ENCODE measurements at places on chromosomes 6 and 20. TPM values are rescaled to one million over a fixed set of nuclear protein-coding genes. Genes with fewer than 3 reads are reported as not detected.

DNA sequence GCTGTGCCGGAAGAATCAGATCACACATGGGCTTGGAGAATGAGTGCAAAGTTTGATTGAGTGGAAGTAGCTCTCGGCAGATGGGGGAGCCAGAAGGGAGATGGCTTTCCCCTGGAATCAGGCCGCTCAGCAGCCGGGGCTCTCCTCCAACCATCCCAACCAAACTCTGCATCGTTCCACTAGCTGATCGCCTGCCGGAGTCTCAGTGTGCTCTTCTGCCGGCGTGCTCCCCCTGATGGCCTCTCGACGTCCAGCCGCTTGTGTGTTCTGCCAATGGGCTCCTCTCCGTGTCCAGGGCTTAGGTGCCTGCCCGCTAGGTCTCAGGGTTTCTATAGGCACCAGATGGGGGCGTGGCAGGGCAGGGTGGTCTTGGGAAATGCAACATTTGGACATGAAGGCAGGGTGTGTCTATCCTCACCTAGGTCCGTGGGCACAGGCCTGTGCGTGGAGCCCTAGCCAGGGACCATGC is 4.9 kb upstream of the BIRC7 start:
- H3K27ac ChIP-seq = no peak overlapping the region
- DNase-seq = no peak
- no peaks in the 10 kb centered on the region for H3K36me3 ChIP-seq
- H3K4me1 ChIP-seq = no peaks in the 10 kb centered on the region
- H3K4me3 ChIP-seq = no peak overlapping the region
- H3K27me3 ChIP-seq = peaks cover 3% of the 10 kb centered on the region

DNA sequence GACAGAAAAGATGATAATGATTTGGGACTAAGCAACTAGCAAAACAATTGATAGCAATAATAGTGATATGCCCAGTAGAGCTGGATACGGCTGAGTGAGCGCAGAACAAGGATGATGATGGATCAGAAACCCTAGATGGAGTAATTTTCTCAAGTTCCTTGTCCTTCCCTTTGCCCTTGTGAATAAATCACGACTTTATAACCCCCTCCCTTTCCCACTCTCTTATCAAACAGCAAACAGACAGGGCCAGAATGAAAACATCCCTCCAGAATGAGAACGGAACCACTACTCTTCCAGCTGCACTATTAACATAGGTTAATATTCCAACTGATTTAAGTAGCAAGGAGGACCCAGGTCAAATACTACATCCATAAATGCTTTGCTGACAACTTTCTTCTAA is 1.3 kb upstream of the MTFR2 start:
- H3K36me3 ChIP-seq = peaks cover 4% of the 10 kb centered on the region
- DNase-seq = no peak
- no peak overlapping the region for H3K27ac ChIP-seq

- DNase-seq = peak; percentile 87
- no peaks in the 10 kb centered on the region for H3K4me1 ChIP-seq
- peak overlapping the region; percentile 98 for H3K27ac ChIP-seq
- no peaks in the 10 kb centered on the region for H3K36me3 ChIP-seq
- H3K4me3 ChIP-seq = peak overlapping the region; percentile 64
- H3K27me3 ChIP-seq = no peaks in the 10 kb centered on the region
These were observed 2.1 kb downstream of the SOX12 start for GRCh38 chr20:327186-328026.

DNA sequence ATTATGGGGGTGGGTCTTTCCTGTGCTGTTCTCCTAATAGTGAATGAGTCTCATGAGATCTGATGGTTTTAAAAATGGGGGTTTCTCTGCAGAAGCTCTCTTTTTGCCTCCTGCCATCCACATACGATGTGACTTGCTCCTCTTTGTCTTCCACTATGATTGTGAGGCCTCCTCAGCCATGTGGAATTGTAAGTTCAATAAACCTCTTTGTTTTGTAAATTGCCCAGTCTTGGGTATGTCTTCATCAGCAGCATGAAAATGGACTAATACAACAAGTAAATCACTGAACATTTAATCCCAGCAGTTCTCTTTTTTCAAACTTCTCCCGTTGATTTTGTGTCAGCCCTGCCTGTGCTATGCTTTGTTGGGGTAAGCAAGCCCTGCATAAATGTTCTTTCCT is 95.2 kb downstream of the FAM217A start:
- no peaks in the 10 kb centered on the region for H3K4me1 ChIP-seq
- no peak overlapping the region for H3K27ac ChIP-seq
- H3K27me3 ChIP-seq = no peaks in the 10 kb centered on the region
- H3K36me3 ChIP-seq = no peaks in the 10 kb centered on the region

GRCh38 chr6:139539852-139540251 is 165.4 kb upstream of the CITED2 start:
- H3K27ac ChIP-seq = peak overlapping the region; percentile 68
- H3K4me3 ChIP-seq = no peak overlapping the region
- no peaks in the 10 kb centered on the region for H3K4me1 ChIP-seq
- peak; percentile 24 for DNase-seq
- H3K36me3 ChIP-seq = no peaks in the 10 kb centered on the region

- no peak overlapping the region for H3K4me3 ChIP-seq
- no peaks in the 10 kb centered on the region for H3K4me1 ChIP-seq
- H3K27ac ChIP-seq = no peak overlapping the region
- no peak for DNase-seq
These were observed 21.0 kb downstream of the TCF15 start for GRCh38 chr20:588932-589672.

- H3K27me3 ChIP-seq = no peaks in the 10 kb centered on the region
- H3K27ac ChIP-seq = no peak overlapping the region
- H3K4me3 ChIP-seq = no peak overlapping the region
- DNase-seq = no peak
- no peaks in the 10 kb centered on the region for H3K36me3 ChIP-seq
These were observed 122.0 kb downstream of the DNAH8 start for GRCh38 chr6:38837101-38837500.

DNA sequence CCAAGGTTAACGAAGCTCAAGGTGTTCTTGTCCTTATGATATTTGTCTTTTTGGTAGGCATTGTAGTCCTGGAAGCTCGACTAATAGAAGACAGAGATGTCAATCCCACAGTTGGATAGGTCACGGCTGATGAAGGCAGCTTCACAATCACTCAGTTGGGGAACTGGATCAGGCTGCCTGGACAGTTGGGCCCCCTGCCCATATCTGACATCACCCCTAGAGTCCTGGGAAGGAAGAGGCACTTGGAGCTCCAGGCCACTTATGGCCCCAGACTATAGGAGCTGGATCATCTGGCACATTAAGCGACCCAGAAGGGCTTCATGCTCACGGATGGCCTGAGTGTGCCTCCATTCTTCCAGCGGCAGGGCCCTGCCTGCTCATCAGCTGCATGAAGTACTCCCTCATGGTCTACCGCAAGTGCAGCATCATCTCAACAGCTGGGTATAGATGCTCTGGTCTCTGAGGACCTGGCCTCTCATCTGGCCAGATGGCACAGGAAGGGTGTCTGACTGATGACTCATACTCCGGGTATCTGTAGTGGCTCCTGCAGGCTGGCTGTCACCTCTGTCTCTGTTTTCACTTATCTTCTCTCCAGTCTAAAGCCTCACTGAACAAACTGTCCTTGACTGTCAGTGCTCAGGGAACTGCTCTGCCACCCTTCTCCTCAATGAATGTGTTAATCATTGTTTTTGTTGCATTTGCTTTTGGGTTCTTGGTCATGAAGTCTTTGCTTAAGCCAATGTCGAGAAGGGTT is 29.2 kb upstream of the SSR1 start:
- DNase-seq = no peak
- no peaks in the 10 kb centered on the region for H3K36me3 ChIP-seq
- H3K27ac ChIP-seq = no peak overlapping the region
- no peaks in the 10 kb centered on the region for H3K27me3 ChIP-seq
- H3K4me1 ChIP-seq = no peaks in the 10 kb centered on the region

GRCh38 chr20:50445354-50446151 is 64.6 kb upstream of the PTPN1 start:
- H3K4me3 ChIP-seq = no peak overlapping the region
- no peaks in the 10 kb centered on the region for H3K27me3 ChIP-seq
- no peak overlapping the region for H3K27ac ChIP-seq

DNA sequence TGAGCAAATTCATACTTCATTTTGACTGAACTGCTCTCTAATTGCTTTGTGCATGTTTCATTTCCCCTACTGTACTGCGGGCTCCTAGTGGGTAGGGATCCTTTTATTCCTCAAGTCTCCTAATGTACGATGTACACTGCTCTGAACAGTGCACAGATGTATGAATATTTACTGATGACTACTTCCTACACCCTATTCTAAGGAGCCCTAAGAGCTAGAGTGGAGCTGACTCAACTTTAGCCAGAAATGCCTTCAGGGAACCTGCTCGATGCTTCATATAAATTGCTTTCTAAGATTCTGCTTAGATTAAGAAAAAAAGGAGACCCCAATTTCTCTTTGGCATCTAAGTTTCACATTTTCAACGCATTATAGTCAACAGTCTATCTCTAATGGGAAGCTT is 47.6 kb upstream of the SPDEF start:
- no peak for DNase-seq
- H3K4me3 ChIP-seq = no peak overlapping the region
- peaks cover 19% of the 10 kb centered on the region for H3K36me3 ChIP-seq
- no peak overlapping the region for H3K27ac ChIP-seq
- H3K4me1 ChIP-seq = peaks cover 5% of the 10 kb centered on the region

- no peaks in the 10 kb centered on the region for H3K4me1 ChIP-seq
- H3K27me3 ChIP-seq = no peaks in the 10 kb centered on the region
- no peak overlapping the region for H3K4me3 ChIP-seq
- peaks cover 22% of the 10 kb centered on the region for H3K36me3 ChIP-seq
- DNase-seq = no peak
These were observed 107.9 kb downstream of the RPP40 start for GRCh38 chr6:4895971-4896370.

DNA sequence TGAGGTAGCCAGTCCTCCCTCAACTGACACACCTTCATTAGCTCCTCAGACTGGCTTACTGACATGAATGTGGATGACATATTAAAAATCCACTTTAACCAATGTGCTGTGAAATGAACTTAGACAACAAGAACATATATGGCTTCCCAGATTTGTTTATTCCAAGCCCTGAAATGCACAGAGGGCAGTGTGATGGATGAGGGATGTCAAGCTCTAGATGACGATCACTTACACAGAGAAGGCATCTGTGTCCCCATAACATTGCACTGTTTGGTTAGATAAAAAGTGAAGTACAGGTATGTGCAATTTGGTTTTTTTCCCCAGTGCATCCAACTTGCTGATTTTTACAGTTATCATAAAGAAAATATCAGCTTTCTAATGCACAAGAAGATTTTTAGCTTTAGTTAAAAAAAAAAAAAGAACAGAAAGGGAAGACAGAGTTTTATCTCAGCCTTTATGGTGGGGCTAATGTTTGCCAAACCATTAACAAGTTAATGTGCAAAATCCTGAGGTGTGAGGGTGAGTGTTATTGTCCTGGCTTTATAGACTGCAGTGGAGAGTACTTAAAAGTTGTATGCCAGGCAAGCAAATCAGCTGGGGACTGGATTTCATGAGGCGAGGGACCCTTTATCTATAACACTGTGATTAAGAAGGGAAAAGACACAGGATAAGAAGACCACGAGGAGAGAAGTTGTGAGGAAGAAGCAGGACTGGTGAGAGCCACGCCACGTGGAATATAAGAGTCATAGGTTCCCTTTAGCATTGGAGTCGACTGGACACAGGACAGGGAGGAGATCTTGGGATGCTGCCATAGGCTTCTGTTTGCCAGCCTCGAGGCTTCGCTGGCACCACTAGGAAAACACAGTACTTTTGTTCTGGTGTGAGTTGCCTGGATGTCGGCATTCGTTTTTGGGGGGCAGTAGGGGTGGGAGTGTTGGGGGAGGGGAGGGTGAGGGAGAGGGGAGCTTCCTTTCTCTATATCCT is 90.0 kb upstream of the BACH2 start:
- no peak overlapping the region for H3K4me3 ChIP-seq
- H3K36me3 ChIP-seq = no peaks in the 10 kb centered on the region
- peaks cover 9% of the 10 kb centered on the region for H3K4me1 ChIP-seq
- no peak overlapping the region for H3K27ac ChIP-seq
- no peaks in the 10 kb centered on the region for H3K27me3 ChIP-seq

GRCh38 chr20:54189630-54190029 is 15.8 kb upstream of the CYP24A1 start:
- H3K4me1 ChIP-seq = no peaks in the 10 kb centered on the region
- no peak overlapping the region for H3K27ac ChIP-seq
- H3K4me3 ChIP-seq = no peak overlapping the region
- no peak for DNase-seq

- no peak overlapping the region for H3K4me3 ChIP-seq
- no peaks in the 10 kb centered on the region for H3K36me3 ChIP-seq
- no peak for DNase-seq
- no peak overlapping the region for H3K27ac ChIP-seq
- no peaks in the 10 kb centered on the region for H3K27me3 ChIP-seq
- H3K4me1 ChIP-seq = no peaks in the 10 kb centered on the region
These were observed 117.5 kb upstream of the BEND6 start for GRCh38 chr6:56837322-56837894.

DNA sequence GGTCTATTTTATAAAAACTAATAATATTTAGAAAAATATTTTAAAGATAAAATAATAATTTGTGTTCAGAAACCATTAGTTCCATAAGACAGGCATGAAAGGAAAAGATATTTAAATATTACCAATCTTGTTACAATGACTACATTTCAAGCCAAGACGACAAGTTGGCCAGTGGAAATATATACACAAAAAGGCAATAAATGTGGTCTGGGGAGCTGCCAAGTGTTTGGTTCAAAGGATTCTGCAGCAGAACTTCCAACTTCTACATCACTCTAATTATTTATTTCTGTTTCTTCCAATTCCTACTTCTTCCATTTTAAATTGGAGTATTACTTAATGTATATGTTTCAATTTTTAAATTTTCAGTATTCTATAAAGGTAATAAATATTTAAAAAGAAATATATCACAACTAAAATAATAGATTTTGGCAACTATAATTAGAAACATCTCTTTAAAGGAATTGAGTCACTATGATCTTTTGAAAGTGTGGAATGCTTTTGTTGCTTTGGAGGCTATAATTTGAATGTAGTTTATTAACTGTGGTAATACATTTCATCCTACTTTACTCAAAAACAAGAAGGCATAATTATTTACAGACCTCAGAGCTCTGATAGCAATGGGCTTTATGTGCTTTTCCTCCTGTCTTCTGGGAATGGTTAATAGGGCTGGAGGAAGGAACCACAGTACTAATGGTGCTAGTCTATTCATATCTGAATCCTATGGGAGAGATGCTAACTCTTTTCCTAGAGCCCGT is 129.7 kb upstream of the FAM184A start:
- H3K27me3 ChIP-seq = no peaks in the 10 kb centered on the region
- peaks cover 4% of the 10 kb centered on the region for H3K36me3 ChIP-seq
- no peak for DNase-seq

GRCh38 chr20:25249198-25249931 is 1.5 kb downstream of the PYGB start:
- H3K4me3 ChIP-seq = peak overlapping the region; percentile 77
- H3K36me3 ChIP-seq = peaks cover 8% of the 10 kb centered on the region
- H3K27ac ChIP-seq = peak overlapping the region; percentile 98
- no peaks in the 10 kb centered on the region for H3K27me3 ChIP-seq
- peaks cover 12% of the 10 kb centered on the region for H3K4me1 ChIP-seq
- no peak for DNase-seq

The TBXT gene
- not detected for total RNA-seq

The NRN1 gene
- total RNA-seq = 40.8 TPM

The SLC22A23 gene
- total RNA-seq = 42.0 TPM

The LY6G5B gene
- total RNA-seq = 24.1 TPM

The CD24 gene
- total RNA-seq = not detected

The HLA-DOA gene
- 358 TPM for total RNA-seq

The CGA gene
- not detected for total RNA-seq

The AAR2 gene
- total RNA-seq = 51.4 TPM

The TNNC2 gene
- not detected for total RNA-seq

The CCDC170 gene
- total RNA-seq = not detected

The MYLIP gene
- 36.1 TPM for total RNA-seq

The EPPIN gene
- total RNA-seq = not detected

The ENPP4 gene
- total RNA-seq = 12.5 TPM

The CAPN11 gene
- total RNA-seq = 0.43 TPM

The IL20RA gene
- total RNA-seq = not detected

All from ascending aorta (tissue), 2 donors.